A549 treated with CpdA at 1 μM for 4 hours (cell line): ENCODE measurements at places on chromosomes 3 and 15. TPM values are rescaled to one million over a fixed set of nuclear protein-coding genes. Genes with fewer than 3 reads are reported as not detected.

Gene WDR93
- total RNA-seq = 0.06 to 0.28 TPM (median 0.21 TPM) in 4 of 5 replicates, not detected in the other

Gene EXD1
- 0.06 to 0.12 TPM (median 0.10 TPM) in 3 of 5 replicates, not detected in the others for total RNA-seq

Gene DUOX1
- total RNA-seq = not detected in 5 replicates

Gene C3orf70
- 0.02 TPM in 1 of 5 replicates, not detected in the others for total RNA-seq

Gene GASK1A
- not detected in 5 replicates for total RNA-seq

Gene STAC
- total RNA-seq = 2.6 to 3.3 TPM (median 2.8 TPM) in 5 replicates

Gene COL6A6
- total RNA-seq = not detected in 5 replicates

Gene PLSCR4
- total RNA-seq = 3.4 to 5.3 TPM (median 4.6 TPM) in 5 replicates

Gene BAHD1
- 10.5 to 12.7 TPM (median 11.5 TPM) in 5 replicates for total RNA-seq

Gene ZNF385D
- not detected in 5 replicates for total RNA-seq

Gene GOLGA8N
- total RNA-seq = 0.96 to 1.4 TPM (median 1.2 TPM) in 5 replicates

Gene ZBED2
- 0.24 to 0.65 TPM (median 0.36 TPM) in 5 replicates for total RNA-seq

Gene ACP3
- total RNA-seq = 0.09 TPM in 1 of 5 replicates, not detected in the others

Gene SYNPR
- total RNA-seq = not detected in 5 replicates

Gene SPCS1
- total RNA-seq = 138 to 175 TPM (median 157 TPM) in 5 replicates

Gene AHSG
- total RNA-seq = 0.09 to 0.12 TPM (median 0.11 TPM) in 3 of 5 replicates, not detected in the others

Gene PLSCR5
- total RNA-seq = not detected in 5 replicates

Gene STAB1
- total RNA-seq = 0.05 TPM in 1 of 5 replicates, not detected in the others

Gene PARP15
- not detected in 5 replicates for total RNA-seq

Gene PRRT3
- total RNA-seq = 0.72 to 1.5 TPM (median 1.4 TPM) in 5 replicates

Gene BNIP2
- 66.7 to 113 TPM (median 71.4 TPM) in 5 replicates for total RNA-seq

Gene SLC9C1
- total RNA-seq = not detected in 5 replicates

Gene HTR3E
- total RNA-seq = not detected in 5 replicates

Gene PKM
- total RNA-seq = 3,339 to 3,789 TPM (median 3,599 TPM) in 5 replicates

Gene SHC4
- 0.66 to 1.6 TPM (median 0.85 TPM) in 5 replicates for total RNA-seq

Gene CRTC3
- total RNA-seq = 19.6 to 26.3 TPM (median 24.7 TPM) in 5 replicates

Gene ACKR2
- 0.07 TPM in 1 of 5 replicates, not detected in the others for total RNA-seq

Gene CAMKV
- total RNA-seq = 0.29 to 0.51 TPM (median 0.37 TPM) in 5 replicates

Gene SH2D7
- total RNA-seq = not detected in 5 replicates

Gene SEC61A1
- 115 to 134 TPM (median 133 TPM) in 5 replicates for total RNA-seq

Gene SEC22C
- total RNA-seq = 28.1 to 33.1 TPM (median 31.0 TPM) in 5 replicates

Gene CPB1
- total RNA-seq = not detected in 5 replicates

Gene NAALADL2
- 0.11 to 0.40 TPM (median 0.34 TPM) in 3 of 5 replicates, not detected in the others for total RNA-seq

Gene CHRNA7
- total RNA-seq = 3.1 to 4.2 TPM (median 4.0 TPM) in 5 replicates

Gene A4GNT
- total RNA-seq = not detected in 5 replicates
